Left renal cortex interstitium (tissue), 4 donors: ENCODE measurements at places on chromosomes 7 and 10. TPM values are rescaled to one million over a fixed set of nuclear protein-coding genes. Genes with fewer than 3 reads are reported as not detected.

- DNase-seq = no peak
These were observed 10.7 kb upstream of the GJD4 start for GRCh38 chr10:35594115-35595079.

GRCh38 chr10:79020015-79020491 is 48.7 kb upstream of the ZMIZ1 start:
- DNase-seq = no peak

GRCh38 chr7:5429253-5429856 is 5.7 kb upstream of the TNRC18 start:
- DNase-seq = no peak

DNA sequence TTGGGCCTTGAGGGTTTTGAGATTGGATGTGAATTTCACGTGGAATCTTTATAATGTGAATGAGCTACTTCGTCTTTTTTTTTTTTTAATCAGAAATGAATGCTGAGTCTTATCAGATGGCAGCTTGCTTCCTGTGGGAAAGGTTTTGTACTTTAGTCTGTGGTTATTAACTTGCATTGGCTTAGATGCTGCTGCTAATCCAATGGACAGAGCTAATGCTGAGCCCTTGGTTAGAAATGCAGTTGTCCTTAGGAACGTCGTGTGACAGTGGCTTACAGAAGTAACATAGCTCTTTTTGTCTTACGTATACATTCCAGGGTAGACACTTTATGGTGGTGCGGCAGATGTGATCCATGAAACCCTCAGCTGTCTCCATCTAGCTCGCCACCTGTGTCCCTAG is 32.8 kb downstream of the ADCY1 start:
- DNase-seq = no peak

DNA sequence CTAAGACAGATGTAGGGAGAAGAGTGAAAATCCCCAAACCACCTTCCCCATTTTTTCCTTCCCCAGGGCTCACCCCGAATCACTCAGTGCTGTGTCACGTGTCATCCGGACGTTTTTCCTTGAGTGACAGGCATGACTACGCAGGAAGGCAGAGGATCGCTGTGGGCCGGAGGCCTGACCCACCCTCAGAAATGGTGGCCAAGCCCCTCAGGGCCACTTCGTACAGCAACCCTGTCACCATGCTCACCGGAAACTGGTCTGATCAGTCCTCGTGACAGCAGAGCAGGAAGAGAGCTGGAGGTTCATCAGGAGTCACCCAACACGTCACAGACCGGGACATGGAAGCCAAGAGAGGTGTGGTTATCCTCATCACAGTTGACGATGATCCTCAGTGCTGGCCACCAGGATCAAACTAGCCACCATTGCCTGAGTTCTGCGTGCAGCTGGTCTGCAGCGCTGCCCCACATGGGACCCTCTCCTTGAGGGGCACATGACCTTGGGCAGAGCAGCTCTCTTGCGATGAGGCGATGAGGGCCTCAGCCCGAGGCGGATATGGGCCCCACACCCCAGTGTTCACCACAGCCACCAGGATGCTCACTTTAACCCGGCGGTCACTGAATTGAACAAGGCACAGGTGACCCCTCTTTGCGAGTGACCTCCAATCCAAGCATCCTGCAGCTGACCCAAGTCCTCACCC is 99.3 kb upstream of the INSIG1 start:
- no peak for DNase-seq

Gene OR13A1
- 0.13 TPM for polyA plus RNA-seq

Gene CYP2C8
- 1.4 TPM for polyA plus RNA-seq

Gene PCLO
- polyA plus RNA-seq = 10.2 TPM

Gene SLC39A12
- not detected for polyA plus RNA-seq
